ENCODE measurements at places on chromosomes 11 and 22.

DNA sequence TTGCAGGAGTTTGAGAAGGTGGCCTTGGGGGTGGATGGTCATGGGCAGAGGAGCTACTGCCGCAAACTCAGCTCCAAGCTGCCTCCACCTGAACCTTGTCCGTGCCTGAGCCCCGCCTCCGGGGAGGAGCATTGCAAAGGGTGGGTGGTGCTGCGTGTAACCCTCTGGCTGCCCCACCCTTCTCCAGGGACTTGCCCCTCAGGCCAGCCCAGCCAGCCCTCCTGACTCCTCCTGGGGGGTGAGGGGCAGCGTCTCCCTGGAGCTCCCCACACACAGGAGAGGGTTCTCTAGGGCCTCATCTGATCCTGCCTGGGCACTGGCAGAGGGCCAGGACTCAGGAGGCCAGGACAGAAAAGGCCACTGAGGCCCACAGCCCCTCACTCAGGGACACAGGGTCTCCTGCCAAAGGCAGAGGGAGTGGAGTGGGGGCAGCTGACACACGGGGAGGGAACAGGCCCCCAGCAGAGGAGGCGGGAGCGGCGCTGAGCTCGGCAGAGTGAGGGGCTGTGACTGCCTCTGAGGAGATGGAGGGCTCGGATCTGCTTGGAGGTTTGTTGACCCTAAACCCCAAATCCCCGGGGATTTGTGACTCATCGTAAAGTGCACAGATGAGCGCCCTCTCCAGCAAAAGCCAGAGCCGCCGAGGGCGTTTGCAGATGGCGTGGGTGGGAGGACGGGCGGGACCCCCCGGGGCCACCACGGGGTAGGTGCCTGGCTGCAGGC, 12.8 kb downstream of the BRSK2 start:
- no peak for DNase-seq

GRCh38 chr22:18968011-18968749, 32.1 kb upstream of the PRODH start:
- no peak for DNase-seq

DNA sequence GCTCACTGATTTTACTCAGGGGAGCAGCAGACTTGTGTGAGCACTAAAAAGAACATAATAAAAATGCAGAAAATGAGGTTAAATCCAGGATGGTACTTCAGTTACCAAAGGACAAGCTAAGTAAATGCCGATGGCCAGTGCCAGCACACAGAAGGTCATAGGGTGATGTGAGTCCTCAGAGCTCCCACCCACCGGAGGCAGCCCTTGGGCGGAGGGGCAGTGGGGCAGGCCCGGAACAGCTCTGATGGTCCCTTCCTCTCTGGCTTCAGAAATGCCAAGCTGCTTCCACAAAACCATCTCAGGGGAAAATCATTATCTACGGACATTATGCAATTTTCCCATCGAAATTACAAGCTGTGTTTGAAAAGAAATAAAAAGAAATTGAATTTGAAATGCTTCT, 124.5 kb downstream of the RRAS2 start:
- no peak for DNase-seq

DNA sequence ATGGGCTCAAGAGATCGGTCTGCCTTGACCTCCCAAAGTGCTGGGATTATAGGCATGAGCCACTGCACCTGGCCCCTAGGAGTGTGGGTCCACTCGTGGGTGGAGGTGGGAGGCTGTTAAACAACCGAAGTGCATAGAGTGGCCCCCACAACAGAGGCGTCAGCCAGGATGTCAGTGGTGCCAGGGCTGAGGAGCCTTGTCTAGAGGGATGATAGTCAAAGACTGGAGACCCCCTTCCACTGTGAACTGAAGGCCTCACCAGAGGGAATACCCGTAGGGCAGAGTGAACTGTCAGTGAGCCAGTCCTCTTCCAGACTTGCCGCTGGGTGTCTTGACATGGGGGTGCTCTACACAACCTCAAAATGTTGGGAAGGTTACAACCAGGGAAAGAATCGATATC, 38.2 kb downstream of the AP2A2 start:
- DNase-seq: no peak

DNA sequence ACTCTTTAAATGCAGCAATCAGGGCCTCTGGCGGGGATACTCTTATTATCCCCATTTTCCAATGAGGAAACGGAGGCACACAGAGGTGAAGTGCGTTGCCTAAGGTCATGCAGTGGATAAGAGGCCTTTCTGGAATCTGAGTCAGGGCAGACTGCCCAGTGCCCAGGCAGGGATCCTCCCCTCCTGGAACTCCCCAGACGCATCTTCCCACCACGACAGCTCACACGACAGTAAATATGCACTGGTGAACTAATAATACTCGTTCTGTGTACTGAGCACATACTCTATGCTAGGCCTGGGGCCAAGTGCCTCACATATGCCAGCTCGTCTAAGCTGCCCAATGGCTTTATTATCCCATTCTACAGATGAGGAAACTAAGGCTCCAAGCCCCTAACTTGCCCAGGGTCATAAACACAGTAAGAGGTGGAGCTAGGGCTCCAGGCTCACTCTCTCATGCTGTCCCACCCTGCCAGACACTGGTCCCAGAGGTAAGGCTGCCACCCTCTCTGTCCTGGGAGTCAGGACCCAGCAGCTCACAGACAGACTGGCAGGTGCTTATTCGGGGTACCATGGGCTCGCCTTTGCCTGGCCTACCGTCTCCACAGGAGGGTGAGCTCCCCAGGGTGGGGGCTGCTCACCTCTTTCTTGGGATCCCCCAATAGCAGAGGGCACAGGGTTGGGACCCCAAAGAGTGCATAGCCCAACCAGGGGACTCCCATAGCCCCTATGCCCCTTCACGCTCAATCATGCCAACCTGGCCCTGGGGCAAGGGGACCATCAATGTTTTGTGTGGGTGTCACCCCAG, 2.3 kb downstream of the IL2RB start:
- DNase-seq: no peak

- DNase-seq: no peak
Observed at GRCh38 chr11:132137981-132138313, 767.5 kb downstream of the NTM start.

DNA sequence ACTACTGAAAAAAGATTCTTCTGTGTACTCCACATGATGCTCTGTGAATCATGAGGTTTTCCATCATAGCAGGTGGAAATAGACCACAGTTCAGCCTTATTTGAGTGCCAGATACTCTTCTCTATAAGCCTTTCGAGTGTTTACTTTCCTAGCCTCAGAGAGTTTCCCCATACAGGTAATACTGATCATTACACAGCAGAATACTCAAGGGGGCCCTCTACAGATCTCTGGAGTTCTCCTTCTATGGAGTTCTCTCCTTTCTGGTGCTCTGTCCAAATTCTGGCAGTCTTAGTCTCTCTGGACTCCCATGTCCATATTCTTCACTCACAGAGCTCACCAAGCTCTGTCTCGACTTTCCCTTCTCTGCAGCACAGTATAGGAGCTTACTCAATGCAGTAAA, 175.7 kb upstream of the CARD18 start:
- no peak for DNase-seq

DNA sequence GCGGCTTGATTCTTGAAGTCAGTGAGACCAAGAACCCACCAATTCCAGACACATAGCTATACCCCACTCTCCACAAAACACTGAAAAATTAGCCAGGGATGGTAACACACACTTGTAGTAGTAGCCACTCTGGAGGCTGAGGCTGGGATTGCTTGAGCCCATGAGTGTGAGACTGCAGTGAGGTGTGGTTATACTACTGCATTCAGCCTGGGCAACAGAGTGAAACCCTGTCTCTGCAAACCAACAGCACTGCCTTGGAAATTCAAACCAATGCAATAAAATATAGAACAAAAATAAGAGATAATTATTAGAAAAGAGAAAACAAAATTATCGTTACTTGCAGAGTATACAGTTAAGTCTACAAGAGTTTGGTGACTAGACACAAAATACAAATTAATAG, 20.2 kb upstream of the PRDM10 start:
- DNase-seq: no peak

- DNase-seq: no peak
Observed at GRCh38 chr11:66676931-66677598, 622 bp downstream of the RBM4B start.

DNA sequence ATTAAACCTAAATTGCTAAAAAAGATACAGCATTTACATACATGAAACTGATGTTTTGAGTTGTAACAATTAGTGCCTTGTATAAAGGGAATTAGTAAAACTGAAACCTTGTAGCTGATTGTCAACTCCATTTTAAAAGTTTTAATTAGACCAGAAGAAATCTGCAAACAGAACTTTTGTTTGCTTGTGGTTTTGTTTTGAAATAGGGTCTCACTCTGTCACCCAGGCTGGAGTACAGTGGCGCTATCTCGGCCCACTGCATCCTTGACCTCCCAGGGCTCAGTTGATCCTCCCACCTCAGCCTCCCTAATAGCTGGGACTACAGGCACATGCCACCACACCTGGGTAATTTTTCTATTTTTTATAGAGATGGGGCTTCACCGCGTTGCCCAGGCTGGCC, 86.5 kb upstream of the SLC6A5 start:
- no peak for DNase-seq

- DNase-seq: no peak
Observed at GRCh38 chr11:61071208-61071681, 31.0 kb upstream of the CD5 start.

DNA sequence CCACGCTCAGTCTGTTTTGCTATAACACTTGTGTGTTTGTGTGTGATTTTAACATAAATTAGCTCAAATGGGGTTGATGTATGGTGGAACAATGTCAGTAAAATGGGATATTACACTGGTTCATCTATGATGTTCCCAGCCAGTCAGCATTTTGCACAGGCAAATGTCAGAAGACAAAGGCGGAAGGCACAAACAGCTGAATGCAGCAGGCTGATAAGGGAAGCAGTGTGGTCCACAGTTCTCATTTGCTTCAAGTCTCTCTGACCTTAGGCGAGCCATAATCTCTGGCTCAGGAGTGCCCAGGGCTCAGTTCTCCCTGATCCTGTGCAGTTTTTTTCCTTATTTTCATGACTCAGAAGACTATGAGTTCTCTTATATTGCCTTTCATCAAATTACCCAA, 102.7 kb downstream of the FAR1 start:
- no peak for DNase-seq

DNA sequence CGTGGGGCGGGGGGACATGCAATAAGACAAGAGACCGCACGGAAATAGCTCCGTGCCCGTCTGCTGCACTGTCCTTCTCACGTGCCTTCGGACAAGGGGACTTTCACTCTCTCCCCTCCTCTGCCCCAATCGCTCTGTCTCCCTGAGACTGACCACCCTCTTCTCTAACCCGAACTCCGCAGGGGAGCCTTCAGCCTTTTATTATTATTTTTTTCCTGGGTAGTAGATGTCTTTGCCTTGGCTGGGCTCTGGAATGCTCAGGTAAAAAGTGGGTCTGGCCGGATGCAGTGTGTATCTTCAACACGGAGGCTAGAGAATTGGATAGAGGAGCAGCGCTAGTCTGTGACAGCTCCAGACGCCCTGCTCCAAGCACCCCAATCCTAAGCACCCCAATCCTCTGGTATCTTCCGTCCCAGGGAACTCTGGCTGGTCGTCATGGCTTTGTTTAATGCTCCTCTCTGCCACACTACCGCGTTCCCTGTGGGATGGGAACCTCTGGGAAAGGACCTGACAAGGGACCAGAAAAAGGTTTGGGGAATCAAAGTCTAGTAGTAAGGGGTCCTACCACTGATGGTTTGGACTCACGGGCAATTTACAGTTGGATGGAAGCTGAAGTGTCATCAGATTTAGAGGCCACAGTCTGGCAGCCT, 25.1 kb upstream of the ROBO3 start:
- no peak for DNase-seq

DNA sequence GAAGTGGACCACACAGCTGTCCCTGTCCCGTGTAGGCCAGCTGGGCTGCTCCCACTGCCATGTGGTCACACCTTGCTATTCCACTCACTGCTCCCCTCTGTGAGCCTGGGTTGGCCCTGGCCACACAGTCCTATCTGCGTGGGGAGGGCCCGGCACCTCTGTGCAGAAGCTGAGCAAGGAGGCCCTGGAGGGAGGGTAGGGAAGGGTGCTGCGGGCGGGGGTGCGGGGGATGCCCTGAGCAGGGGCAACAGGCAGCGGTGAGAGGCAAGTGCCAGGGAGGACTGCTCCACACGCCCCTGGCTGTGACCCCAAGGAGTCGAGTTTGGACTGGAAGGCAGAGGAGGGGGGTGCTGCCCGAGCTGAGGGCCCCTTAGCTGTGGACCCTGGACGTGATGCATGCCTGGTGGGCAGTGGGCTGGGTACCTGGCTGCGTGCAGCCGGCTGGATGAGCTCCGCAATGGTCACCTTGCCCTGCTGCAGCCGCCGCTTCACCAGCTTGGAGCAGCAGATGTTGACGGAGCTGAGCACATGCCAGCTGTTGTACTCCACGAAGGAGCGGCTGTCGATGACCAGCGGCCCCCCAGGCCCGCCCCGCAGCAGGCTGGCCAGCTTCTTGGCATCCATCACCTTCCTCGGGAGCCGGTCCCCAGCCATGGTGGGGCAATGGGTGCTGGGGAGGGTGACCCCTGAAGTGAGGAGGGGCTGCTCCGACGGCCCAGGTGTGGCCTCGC, 6.7 kb downstream of the DUSP8 start:
- DNase-seq: no peak

GRCh38 chr22:37138849-37139561, 10.7 kb downstream of the IL2RB start:
- DNase-seq: no peak

GRCh38 chr11:82183346-82183745, 550.3 kb downstream of the FAM181B start:
- DNase-seq: no peak

- no peak for DNase-seq
Observed at GRCh38 chr11:37364246-37364839, 766.3 kb upstream of the RAG2 start.
